ENCODE measurements at places on chromosomes 5 and 9. TPM values are rescaled to one million over a fixed set of nuclear protein-coding genes. Genes with fewer than 3 reads are reported as not detected.

- DNase-seq: no peak
Measured at GRCh38 chr5:21895766-21896350, 957.3 kb downstream of the CDH12 start.

DNA sequence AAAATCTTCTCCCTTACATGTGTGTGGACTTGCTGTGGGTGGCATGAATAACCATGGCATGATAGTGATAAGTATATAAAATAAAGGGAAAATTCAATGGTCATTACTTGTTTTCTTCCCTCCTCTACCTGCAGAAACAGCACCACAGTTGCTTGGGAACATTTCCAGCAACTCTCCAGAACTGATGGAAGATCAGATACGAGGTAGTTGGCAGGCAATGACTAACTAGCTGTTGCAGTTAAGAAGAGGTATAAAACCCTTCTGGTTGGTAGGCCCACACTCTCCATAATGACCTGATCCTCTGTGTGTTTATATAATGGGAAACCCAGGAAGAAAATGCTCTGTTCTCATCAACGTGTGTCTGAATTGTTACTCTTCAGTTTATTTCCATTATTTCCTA lies 185.9 kb downstream of the SYK start:
- DNase-seq: no peak

DNA sequence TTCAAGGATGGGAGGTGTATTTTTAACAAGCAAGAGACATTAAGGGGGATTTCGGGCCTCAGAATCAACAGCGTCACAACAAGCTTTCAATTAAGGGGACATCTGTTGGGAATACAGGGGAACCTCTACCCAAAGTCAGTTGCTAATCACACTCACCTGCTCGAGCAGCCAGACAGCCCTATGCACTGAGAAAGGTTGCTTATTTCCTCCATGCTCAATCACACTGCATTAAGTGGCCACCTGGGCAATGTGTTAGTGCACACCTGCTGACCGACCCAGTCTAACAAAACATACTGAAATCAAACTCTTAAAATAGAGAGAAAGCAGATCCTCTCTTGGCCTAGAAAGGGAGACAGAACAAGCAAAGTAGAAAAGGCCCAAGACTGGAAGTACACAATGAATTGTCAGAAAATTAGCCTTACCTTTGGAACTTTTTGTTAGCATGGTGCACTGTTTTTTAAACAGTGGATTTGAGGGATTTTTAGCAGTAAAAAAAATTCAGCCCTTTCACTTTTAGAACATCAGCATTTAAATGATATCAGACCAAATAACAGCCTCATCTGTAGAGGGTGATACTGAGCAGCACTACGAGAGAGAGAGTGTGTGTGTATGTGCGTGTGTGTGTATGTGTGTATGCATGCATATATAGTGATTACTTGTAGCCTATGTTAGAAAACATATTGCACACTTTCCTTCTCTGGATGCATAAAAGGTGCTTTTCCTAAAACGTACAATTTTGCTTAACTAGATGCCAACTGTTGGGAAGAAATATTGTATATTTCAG lies 1118.6 kb upstream of the DMAC1 start:
- DNase-seq: no peak

DNA sequence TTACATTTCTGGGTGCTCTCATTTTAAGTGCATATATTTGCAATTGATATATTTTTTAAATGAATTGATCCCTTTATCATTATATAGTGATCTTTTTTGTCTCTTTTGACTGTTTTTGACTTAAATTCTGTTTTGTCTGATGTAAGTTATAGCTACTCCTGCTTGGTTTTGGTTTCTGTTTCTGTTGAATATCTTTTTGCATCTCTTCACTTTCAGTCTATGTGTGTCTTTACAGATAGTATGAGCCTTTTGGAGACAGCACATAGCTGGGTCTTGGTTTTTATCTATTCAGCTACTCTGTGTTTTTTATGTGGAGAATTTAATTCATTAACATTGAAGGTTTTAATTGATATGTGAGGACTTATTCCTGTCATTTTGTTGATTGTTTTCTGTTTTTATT lies 311.3 kb downstream of the SPATA31D1 start:
- no peak for DNase-seq

The FAM219A gene
- 8.7 TPM for total RNA-seq

DNA sequence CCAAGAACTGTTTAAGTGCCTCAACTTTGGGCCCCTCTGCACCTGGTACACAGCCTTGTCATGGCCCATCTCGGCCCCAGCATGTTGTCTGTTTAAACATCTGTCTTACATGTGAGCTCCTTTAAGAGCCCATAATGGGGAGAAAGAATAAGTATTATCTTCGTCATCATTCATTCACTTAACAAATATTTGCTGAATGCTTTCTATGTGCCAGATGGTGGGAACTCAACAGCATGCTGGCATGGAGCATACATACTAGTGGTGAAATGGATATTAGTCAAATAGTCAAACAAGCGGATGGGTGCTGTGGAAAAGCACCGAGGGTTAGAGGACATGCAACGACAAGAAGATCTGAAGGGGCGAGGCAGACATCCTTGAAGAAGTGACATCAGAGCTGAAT lies 54.5 kb downstream of the GABBR2 start:
- peak; percentile 19 for DNase-seq

GRCh38 chr5:124796495-124796894 lies 50.1 kb upstream of the ZNF608 start:
- DNase-seq: no peak

DNA sequence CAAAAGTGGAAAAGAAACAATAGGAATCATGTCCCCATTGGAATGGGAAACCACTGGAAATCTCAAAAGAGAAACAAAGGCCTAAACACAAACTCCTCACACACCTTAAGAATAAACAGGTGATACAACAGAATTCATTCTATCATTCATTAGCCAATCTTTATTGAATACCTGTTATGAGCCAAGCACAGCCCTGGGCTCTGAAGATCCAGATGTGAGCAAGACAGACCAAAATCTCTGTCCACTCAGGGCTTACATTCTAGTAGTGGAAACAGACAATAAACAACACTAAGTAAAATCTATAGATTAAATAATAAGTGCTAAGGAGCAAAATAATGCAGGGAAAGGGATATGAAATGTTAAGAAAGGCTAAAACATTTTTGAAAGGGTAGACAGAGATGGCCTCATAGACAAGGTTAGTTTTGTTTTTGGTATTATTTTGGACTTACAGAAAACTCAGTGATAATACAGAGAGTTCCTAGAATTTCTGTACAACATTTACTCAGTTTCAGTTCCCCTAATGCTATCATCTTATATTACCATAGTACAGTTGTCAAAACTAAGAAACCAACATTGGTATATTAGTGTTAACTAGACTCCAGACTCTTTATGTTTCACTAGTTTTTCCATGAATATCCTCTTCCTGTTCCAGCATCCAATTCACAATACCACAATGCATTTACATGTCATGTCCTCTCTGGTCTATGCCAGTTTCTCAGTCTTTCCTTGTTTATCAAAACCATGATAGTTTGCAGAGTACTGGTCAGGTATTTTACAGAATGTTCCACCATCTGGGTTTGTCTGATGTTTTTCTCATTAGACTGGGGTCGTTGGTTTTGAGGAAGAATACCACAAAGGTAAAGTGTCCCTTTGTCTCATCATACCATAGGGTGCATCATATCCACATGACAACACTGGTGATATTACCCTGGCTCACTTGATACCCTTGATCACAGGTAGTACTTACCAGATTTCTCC lies 103.7 kb downstream of the SIL1 start:
- DNase-seq: no peak

The NOXA1 gene
- 28.8 TPM for total RNA-seq

GRCh38 chr5:585556-585955 lies 26.6 kb upstream of the CEP72 start:
- DNase-seq: peak; percentile 11

DNA sequence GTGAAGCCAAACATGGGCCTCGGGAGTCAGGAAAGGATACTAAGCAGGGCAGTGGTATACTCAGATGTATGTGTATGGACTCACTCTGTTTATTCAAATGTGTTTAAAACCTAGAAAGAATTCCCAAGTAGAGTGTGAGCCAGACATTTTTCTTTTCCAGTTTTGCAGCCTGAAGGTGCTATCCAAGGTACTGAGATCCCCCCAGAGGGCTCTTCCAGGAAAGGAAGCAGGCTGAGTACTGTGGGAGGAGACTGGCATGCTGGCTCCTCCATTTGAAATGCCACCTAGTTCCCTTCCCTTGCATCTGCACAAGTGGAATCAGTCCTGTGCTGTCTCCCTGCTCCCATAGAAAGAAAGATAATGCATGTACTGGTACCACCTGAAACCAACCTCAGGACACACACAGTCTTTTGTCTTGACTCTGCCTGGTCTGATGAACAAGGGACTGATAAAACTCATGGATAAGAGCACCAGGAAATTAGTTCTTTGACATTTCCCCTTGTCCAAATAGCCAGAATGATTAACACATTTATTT lies 85.9 kb downstream of the HRH2 start:
- DNase-seq: no peak

The FOXD4L4 gene
- not detected for total RNA-seq

GRCh38 chr5:31355337-31355736 lies 161.9 kb downstream of the CDH6 start:
- no peak for DNase-seq

GRCh38 chr5:72605632-72606031 lies 98.4 kb upstream of the ZNF366 start:
- DNase-seq: no peak

DNA sequence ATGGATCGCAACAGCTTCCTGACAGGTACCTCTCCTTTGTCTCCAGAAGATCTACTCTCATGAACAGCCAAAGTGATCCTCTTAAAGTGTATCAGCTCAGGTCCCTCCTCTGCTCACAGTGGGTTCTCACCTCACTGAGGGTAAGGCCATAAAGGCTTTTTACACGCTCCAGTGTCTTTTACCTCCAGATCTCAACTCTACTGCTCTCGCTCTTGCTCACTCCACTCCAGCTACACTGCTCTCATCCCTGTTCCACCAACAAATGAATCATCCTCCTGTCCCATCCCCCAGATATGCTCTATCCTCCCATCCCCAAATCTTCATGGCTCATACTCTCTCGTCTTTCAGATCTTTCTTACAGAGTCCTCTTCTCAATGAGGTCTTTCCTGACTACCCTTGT lies 248.6 kb upstream of the EFNA5 start:
- DNase-seq: no peak

DNA sequence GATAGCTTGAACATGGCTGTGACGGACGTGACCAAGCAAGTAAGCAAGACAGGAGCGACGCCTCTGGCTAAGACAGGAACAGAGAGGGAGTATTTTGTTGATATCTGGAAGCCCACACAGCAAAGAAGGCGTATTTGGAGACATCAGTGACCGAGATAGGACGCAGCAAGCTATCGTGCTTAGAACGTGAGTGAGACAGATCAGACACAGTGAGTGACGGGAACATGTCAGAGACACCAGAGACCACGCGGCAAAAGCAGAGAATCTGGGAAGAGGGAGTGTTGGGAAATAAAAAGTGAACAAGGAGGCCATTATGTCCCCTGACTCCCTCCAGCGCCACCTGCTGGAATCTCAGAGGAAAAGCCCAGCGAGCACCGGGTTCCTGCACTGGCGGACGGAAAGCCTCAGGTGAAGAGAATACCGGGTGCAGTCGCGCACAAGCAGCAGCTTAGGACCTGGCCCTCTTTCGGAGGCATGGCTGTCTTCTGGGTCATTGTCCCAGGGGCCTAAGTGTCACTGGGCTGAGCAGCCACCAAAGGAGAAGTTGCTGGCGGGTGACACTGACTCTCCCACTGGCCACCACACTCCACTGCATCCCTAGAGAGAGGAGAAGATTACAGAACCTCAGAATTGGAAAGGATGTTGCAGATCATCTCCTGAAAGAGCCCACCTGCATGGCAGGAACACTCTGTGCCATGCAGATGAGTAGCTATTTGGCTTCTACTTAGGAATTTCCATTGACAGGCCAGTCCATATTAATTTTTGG lies 99.1 kb downstream of the FBXO38 start:
- peak; percentile 79 for DNase-seq

The LMAN2 gene
- 193 TPM for total RNA-seq

DNA sequence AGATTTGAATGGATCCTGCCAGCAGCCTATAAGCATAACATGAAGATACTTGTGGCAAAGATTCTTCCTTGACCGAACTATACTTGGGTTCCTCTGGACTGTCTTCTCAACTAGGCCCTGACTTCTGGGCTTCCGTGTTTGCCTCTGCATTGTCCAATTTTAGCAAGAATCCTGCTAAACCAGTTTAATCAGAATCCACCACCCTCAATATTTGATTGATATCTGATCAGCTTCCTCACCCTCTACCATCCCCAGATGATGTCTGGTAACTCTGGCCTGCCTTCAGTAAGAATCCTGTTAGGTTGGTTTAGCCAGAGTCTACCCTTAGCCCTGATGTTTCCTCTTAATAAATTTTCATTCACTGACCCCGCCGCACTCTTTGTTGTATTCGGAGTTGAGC lies 54.4 kb upstream of the GALNT10 start:
- DNase-seq: no peak

The PCDHGB6 gene
- 5.9 TPM for total RNA-seq

DNA sequence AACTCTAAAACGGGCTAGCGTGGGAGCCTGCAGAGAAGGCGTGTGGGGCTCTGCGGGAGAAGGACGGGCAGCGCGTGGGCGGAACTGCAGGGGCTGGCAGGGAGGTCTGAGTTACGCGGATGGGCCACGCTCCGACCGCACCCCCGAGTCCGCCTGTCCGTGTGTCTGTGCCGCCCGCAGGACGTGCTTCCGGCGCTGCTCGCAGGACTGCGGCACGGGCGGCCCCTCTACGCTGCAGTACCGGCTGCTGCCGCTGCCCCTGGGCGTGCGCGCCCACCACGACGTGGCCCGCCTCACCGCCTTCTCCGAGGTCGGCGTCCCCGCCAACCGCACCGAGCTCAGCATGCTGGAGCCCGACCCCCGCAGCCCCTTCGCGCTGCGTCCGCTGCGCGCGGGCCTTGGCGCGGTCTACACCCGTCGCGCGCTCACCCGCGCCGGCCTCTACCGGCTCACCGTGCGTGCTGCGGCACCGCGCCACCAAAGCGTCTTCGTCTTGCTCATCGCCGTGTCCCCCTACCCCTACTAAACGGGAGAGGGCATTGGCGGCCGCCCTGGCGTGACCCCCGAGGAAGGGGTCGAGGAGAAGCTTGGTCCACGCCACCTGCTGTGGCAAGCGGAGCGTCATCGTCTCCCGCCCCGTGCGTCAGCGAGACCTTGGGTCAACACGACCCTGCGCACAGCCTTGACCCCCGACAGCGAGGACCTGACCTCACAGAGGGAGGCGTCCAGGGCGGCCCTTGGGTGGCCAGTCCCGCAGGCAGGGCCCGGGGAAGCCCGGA lies 11.4 kb upstream of the ASS1 start:
- no peak for DNase-seq

DNA sequence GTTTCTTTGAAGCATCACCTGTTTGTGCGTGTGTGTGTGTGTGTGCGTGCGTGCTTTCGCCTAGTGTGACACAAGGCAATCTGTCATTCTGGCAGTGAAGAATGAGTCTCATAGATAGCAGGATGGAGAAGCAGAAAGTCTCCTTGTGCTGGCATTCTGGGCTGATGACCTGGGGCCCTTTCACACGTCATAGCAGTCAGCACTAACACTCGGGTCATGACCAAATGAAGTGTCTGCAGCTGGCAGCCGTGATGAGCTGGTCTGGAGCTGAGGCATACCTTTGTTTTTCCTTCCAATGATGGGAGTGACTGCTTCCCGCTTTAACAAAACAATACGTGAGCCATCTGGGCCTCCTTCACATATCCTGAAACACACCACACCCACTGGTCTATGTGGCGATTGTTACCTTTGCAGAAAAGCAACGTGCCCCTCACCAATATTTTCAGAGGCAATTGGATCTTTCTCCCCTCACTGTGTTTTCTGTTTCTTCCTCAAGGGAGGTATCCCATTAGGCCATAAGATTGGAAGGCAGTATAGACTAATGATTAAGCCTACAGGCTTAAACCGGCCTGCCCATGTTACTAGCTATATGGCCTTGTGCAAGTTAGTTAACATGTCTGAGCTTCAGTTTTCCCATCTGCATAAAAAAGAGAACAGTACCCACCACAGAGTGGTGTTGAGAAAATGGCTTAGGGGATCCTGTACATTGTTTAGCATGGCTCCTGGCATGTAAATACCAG lies 88.8 kb downstream of the SREK1 start:
- DNase-seq: no peak

All from stomach (tissue), 19 donors.